ENCODE measurements at places on chromosomes 3 and 15.

DNA sequence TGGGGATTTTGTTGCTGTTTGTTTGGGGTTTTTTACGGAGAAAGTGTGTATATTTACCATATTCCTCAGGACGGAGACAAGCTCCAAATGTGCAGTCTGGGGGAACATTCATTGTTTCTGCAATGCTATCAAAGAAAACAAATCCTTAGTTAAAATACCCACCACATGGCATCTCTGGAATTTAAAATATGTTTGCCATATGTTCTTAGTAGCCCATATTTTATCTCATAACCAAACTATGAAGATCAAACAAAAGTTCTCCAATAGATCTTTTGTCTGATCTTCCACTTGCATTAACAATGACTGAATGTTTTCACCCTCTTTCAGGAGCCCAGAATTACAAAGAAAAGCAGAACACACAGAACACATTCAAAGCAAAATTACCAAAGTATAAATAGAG, 35.3 kb downstream of the EFHB start:
- DNase-seq, result no peak

DNA sequence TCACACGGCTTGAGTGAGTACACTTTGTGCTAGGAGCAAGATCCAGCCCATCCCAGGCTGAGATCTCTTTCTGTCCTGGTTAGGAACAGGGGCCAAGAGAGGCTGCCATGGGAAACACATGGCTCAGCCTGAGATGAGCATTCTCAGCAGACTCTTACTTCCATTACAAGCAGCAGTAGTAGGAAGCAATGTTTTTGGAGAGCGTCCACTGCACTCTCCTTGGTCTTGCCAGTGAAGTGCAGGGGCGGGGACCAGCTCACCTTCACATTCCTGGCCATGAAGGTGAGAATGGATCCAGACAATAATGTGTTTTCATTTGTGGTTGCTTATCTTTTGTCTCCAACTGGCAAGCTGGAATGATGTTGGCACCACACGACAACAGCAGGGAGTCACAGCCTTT, 24.7 kb downstream of the ZNF80 start:
- no peak for DNase-seq

- DNase-seq, result peak; percentile 81
Observed at GRCh38 chr15:99536422-99537040, 29.3 kb upstream of the MEF2A start.

- no peak for DNase-seq
Observed at GRCh38 chr3:22156868-22157267, 405.9 kb upstream of the ZNF385D start.

GRCh38 chr3:52268036-52268435, 10.4 kb downstream of the WDR82 start:
- no peak for DNase-seq

DNA sequence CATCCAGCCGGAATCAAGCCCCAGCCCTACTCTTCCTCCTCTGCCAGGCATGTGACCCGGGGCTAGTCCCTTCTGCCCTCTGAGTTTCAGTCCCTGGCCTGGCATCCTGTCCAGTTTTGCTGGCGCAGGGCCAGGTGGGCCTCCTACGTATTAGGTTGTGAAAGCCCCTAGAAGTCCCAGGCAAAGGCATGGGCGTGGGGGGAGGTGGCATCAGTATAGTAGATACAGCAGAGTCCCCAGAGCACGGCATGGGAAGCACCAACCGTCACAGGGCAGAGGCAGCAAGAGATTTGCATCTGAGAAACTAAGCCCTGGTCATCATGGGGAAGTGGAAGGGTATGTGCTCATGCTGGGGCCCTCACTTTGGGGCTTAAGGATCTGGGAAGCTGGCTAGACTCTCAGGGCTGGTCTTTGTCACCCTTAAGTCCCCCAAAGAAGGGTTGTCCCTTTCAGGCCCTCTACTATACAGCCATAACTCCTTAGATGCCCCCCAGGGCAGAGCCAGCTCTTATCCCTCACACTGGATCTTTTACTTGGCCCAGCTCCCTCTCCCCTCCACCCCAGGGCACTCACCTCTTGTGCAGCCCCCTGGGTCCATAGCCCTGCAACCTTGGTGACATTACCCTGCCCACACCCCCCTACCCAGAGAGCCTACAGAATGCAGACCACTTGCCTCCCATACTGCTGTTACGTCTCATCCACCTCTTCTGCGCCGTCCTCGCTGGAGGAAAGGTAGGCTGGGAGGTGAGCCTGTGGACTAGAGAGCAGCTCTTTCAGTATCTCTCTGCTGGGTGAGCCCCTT, 11.3 kb downstream of the NBEAL2 start:
- DNase-seq, result peak; percentile 16

DNA sequence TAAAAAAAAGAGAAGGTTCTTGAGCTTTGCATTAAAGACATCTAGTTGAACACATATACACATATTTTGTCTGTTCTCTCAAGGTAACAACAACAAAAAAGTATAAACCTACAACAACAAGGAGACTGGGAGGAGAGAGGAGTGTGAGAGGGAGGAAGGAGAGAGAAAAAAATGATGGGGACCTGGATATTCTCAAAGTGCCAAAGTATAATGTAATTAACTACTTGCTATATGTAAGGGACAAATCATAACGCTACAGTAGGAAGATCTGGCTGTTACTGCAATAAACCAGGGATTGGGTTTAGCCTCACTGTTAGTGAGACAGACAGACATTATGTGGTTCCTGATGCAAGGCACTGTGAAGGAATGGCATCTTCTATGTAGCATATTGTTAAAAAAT, 14.2 kb upstream of the GABRR3 start:
- DNase-seq, result no peak

GRCh38 chr3:55089211-55089610, 161.4 kb upstream of the LRTM1 start:
- DNase-seq, result no peak

DNA sequence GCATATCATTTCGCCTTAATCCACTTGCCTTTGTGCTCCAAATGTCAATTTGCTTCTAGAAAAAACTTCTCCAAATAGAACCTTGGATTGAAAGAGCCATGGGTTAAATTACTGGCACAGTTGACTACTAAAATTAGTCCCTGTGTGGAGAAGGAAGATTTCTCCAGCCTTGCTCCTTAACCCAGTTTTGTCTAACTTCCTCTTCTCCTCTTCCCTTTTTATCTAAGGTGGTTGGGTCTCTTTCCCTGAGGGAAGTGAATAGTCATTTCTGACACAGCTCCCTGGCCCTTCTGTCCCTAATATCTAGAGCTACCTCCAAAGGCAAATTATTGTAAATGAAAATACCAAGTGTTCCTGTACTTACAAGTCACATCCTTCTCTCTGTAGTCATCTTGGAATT, 527.9 kb upstream of the TBL1XR1 start:
- no peak for DNase-seq

DNA sequence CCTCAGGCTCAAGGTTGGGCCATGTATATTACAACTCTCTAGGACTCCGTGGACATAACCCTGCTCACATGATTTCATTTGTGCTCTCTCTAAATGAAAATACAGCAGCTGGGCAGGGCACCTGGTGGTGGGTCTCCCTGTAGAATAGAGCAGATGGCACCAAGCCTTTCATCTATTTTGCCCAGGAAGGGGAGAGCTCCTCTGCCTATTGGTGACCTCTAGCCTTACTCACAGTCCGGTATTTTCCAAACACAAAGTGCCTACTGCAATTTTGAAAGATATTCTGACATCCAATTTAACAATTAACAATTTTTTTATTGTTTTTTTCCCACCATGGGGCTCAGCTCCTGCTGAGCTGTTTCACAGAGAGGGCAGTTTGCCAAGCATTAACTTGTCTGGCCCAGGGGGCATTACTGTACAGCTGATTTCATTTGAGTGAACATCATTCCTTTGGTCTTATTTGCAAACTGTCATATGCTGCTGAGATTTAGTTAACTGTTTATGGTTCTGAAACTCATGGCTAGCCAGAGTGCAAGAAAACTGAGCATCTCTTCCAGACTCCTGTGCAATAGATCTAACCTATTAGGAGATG, 474.0 kb downstream of the EPHB1 start:
- DNase-seq, result no peak

GRCh38 chr3:184399410-184399809, 19.6 kb downstream of the CHRD start:
- DNase-seq, result no peak

DNA sequence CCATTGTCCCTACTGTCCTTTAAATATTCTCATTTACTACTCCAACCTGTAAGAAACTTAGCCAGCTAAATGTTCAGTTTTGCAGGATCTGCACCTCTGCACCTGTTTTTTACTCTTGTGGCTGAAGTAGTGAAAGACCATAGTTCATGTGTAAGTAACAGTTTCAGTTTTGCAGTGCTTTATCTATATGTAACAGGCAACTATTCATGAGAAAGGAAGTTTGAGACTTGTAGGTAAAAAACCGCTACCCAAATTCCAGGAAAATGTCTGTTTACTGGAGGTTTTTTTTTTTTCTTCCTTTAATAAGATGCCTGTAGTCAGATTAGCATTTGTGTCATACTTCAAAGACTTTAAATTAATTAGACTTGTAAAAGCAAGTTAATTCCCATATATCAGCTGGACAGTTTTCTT, 25.4 kb upstream of the MBNL1 start:
- DNase-seq, result no peak

- DNase-seq, result no peak
Observed at GRCh38 chr15:94451466-94451865, 220.1 kb downstream of the MCTP2 start.

DNA sequence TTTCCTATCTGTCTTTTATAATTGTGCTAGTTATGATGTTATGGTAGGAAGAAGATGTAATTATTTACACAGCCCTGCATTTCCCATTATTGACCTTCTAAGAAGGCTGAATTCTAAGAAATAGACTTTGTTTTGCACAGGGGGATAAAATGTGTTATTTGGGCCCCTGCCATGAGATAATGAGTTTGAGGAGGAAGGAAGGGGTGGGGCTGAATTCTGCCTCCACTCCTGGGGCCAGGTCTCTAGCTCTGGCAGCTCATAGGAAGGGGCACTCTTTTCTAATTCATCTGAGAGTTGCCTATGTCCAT, 69.2 kb upstream of the GOLGA8B start:
- DNase-seq, result no peak

DNA sequence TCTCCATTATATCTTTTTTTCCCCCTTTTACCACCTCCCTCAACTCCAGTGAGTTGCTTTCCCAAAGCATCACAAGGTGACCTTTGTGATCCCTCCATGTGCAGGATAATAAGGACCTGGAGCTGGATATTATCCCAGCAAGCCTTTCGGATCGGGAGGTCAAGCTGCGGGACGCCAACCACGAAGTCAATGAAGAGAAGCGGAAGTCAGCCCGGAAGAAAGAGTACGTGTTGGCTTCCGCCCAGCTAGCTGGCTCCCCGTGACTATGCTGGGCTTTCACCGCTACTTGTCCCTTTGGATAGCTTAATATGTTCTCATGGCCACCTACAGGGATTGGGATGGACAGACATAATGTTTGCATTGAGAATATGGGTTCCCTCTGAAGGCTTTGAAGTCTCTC, 273.7 kb upstream of the UMPS start:
- no peak for DNase-seq

- DNase-seq, result no peak
Observed at GRCh38 chr3:115228266-115228665, 81.2 kb upstream of the ZBTB20 start.

DNA sequence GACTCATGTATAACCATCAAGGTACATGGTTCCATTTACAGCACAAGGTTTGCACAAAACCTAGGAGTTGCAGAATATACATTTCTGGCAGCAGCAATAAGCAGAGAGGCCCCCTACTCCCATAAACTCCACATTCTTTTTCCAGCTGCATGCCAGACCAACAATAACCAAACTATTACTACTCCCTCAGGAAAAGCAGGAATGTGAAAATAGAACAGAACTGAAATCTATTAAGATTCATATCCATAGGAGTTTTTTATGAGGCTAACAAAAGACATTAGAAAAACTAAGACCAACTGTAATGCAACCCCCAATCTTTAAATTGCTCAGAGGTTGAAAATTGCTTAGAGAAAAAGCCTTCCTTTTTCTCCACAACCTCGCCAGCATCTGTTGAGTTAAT, 27.6 kb upstream of the TOP2B start:
- DNase-seq, result no peak

DNA sequence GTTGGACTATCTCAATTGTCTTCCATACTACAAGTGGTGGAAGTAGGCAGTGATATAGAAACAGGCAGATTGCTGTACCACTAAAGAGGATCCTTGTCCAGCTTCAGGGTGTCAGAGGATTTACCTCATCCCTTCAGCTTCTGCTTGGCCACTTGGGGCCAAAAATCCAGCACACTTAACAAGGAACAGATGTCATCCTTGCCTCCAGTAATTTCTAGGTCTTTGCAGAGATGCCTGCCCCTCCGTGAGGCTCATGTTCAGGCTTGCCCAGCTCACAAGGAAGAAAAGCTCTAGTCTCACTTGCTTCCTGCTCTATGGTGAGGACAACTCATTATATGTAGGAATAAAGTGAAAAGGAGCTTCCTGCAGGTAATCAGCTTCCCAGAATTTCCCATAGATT, 510.3 kb downstream of the EPHA3 start:
- DNase-seq, result no peak

- DNase-seq, result peak; percentile 24
Observed at GRCh38 chr3:188792793-188793192, 379.0 kb upstream of the TPRG1 start.

- DNase-seq, result no peak
Observed at GRCh38 chr3:78091478-78092119, 1051.7 kb downstream of the ROBO2 start.

DNA sequence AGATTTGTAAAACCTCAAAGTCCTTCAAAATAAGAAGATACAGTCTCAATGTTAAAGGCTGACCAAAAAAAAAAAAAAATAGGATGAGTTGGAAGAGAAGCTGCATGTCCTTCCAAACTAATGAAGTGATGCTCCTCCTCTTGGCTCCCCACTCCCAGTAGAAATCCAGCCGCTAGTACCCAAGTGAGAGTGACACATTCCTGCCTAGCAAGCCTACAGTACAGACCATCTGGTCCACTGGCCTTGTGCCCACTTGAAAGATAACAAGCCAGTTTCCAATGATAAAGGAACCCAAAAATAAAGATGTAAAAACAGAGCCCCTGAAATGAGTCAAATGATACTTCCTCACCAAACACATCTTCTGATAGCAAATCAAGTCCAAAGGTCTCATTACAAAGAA, 258.7 kb upstream of the NSMCE3 start:
- no peak for DNase-seq

GRCh38 chr15:34737477-34737876, 17.3 kb downstream of the GJD2 start:
- no peak for DNase-seq

GRCh38 chr3:94822298-94822697, 759.4 kb downstream of the NSUN3 start:
- no peak for DNase-seq

DNA sequence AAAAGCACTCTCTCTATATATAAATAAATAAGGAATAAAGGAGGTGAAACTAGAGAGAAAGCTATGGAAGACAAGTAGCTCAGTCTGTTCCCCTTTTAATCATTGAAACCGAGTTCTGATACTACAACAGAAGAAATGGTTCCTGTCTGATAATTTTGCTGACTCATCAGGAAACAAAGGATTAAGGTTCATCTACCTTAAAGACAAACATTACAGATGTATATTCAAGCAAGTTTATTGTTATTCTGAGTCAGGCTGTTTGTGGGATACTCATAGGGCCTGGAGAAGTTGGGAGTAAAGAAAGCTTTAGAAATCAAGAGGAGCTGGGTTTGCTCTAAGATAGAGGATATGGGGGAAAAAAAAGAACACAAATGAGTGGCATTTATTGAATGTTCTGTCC, 566.0 kb downstream of the ROBO2 start:
- DNase-seq, result no peak

- DNase-seq, result no peak
Observed at GRCh38 chr3:60980342-60980692, 270.9 kb downstream of the FHIT start.

GRCh38 chr15:52340093-52340492, 44.5 kb upstream of the MYO5C start:
- DNase-seq, result no peak

GRCh38 chr3:173902871-173903270, 505.3 kb downstream of the NLGN1 start:
- no peak for DNase-seq

Data from C1 segment of cervical spinal cord (tissue), 14 donors.